Dermis blood vessel endothelial cell (primary cell): ENCODE measurements at places on chromosomes 1 and 21. TPM values are rescaled to one million over a fixed set of nuclear protein-coding genes. Genes with fewer than 3 reads are reported as not detected.

GRCh38 chr1:19255288-19255687 is 3.7 kb downstream of the MRTO4 start:
- DNase-seq, result no peak

- DNase-seq, result peak; percentile 94
These were observed 9.1 kb upstream of the SLC19A1 start for GRCh38 chr21:45551316-45551715.

DNA sequence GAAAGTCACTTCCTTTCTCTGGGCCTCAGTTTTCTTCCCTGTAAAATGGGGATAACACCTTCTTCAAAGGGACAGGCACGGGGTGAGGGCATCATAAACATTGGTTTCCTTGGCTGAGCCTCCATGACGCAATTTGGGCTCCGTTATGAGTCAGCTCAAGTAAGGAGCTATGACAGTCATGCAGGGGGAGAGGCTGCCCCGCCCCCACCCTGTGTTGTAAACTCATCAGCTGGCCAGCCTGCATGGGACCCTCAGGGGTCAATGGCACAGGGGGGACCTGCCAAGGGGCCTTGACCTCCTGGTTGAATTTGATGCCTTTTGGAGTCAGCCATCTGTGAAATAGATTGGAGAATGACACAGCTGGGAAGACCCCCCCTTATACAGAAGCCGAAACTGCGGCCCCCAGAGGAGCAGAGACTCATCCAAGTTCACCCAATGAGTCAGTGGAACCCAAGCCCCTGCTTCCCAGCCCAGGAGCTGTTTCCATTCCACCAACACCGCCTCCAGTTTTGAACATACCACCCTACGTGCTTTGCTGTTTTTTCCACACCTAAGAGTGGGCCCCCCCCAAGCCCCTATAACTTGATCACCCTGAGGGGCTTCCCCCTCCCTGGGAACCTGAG is 36.8 kb upstream of the RUNX3 start:
- DNase-seq, result no peak

- DNase-seq, result peak; percentile 51
These were observed 95.0 kb downstream of the LAMC2 start for GRCh38 chr1:183281039-183281438.

DNA sequence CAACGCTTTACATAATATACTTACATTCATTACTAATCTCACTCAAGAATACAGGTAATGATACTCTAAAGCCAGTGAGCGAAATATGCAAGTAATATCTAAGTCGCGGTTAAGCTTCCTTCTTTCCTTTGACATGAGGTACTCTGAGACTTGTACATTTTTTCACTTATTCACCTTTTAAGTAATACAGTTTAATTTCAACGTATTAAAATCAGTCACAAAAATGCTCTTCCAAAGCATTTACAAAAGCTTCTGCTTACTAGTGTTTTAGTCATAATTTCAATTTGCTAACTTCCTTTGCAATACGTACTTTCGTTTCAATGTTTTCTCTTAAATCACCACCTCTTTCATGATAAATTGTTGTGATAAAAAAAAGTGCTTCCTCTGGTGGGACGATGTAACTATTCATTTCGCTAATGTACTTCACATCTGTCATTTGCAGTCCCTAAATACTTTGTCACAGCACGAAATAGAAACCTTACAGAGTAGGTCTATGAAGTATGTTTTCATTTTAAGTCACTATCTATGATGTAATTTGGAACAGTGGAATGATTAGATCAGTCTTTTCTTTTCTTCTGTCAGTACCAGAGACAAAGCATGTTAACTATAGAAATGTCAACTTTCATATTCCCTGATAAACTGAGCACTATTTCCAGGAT is 34.0 kb upstream of the ADGRL4 start:
- DNase-seq, result peak; percentile 45

GRCh38 chr1:200867018-200867811 is 5.6 kb upstream of the GPR25 start:
- no peak for DNase-seq

DNA sequence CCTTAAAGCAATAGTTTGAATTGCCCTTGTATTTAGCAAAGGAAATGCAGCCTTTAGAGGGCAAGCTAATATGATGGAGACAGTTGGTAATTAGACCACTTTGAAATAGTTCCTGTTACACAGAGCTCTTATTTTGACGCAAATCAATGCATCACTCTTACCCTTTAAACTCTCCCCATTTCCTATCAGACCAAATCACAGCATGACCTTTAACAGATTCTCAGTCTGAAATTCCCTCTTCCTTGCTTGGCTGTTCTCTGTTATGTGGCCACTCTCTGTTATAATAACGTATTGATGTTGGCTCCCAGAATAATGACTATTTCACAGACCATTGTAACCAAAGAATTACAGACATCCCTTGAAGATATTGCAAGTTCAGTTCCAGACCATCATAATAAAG is 66.9 kb upstream of the NGF start:
- no peak for DNase-seq

DNA sequence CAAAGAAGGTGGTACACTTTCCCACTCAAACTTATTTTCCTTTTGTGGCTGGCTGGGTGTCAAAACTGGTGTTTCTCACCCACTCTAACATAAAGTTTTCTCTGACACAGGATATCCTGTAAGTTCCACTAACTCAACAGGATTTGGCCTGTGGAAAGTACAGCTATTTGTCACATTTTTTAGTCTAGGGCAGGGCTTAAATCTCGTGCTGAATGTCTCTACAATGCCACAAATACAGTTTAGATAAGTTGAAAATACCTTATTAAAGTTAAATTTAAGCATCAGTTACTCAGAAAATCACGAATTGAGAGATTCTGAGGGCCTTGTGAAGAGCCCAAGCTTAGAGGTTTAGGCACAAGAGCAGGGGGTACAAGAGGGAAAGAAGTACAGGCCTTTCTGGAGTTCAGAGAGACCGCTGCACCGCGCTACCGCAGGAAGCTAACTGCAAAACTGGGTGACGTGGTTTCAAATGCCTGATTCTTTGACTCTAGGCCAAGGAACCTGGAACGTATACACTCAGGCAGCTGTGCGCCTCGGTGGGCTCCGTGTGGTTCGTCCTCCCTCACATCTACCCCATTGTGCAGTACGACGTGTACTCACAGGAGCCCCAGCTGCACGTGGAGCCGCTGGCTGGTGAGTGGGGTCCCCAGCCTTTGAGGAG is 23.4 kb upstream of the PWP2 start:
- peak; percentile 81 for DNase-seq

- no peak for DNase-seq
These were observed 8.8 kb upstream of the SRP9 start for GRCh38 chr1:225768662-225769426.

DNA sequence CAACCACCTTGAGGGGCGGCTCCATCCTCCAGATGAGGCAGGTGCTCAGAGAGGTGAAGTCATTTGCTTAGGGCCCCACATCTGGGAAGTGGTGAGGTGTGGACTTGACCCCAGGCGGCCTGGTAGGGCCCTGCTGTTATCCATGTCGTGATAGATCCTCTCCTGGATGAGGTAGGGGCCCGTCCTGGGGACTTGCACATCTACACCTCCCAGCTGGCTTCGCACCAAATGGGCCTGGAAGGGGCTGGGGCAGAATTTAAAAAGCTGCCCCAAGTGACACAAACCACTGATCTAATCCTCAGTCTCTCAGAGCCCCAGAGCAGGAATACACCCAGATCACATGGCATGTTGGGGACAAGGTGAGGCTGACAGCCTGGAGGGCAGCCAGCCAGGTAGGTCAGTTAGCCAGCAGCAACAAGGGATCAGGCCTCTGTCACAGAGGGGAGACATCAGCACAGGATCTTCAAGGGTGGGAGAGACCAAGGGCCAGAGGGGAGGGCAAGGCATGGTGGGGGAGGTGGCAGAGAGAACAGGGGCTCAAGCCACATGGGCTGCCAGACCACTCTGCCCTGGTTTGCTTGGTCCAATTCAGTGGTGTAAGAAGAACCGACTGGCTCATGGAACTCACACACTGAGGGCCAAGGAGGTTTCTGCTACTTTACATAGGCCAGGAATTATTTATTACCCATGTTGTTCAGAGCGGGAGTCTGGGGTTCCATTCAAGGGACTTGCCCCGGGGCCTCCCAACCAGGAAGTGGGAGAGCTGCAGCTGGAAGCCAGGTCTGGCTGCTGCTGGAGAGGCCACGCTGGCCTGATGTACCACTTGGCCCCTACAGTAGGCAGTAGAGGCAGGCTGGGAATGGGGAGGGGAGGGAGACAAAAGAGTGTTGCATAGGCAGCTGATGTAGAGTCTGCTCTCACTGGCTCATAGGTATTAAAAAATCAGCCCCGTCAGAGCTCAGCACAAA is 12.1 kb downstream of the LRP8 start:
- no peak for DNase-seq

DNA sequence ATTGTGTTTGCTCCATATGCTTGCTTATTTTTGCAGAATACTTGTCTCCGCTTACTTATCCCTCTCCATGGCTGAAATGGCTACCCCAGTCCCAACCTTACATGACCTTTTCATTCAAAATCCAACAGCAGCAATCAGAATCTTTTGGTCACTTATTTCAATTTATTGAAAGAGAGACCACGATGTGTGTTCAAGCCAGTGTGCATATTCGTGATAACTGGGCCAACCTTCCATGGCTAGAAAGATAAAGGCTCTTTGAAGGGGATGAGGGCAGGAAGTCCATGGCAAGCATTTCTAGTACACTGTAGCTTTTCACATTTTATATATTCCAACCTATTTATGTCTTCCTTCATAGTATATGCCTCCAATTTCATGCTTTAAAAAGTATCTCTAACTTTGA is 23.1 kb downstream of the HSD11B1 start:
- no peak for DNase-seq

DNA sequence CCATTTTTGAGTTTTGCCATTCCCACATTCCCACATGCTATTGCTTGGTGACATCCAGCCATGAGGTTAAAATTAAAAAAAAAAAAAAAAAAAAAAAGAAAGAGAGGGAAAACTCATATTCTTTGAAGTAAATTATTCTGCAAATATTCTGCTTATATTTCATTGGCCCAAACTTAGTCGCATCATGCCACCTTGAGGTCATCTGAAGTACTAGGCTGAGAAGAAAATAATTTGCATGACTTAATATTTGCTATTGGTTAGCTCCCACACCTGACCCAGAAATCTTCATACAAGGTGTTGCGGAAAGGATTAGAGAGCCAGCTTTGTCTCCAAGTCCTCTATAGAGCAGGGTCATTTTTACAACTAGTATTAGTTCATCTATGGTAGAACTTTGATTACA is 2206.0 kb downstream of the MRPL39 start:
- DNase-seq, result peak; percentile 24

DNA sequence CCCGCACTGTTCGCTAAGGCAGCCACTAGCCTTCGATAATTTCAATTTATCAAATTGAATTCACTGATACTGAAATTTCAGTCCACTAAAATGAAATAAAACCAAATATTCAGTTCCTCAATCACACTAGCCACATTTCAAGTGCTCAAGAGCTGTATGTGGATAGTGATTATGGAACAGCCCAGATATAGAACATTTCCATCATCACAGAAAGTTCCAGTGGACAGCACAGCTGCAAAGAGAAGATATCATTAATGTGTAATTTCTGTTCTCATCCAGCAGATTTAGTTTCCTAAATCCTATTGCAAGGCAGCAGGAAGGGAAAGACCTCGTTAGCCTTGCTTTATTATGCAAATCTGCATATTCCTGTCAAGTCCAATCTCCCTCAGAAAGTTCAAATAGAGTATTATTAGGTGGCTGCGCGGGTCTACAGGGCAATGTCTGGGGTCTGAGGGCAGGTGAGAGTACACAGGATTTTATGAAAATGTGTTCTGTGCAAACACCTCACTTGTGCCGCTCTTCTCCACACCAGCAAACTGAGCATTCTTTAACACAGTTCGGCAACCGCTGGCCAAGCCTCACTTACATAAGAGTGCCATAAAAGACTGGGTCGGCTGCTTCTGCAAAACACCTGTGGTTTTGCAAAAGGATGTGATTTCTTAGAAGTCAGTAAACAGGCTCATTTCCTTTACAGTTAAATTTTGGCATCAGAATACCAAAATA is 22.4 kb downstream of the CAPZB start:
- DNase-seq, result no peak

DNA sequence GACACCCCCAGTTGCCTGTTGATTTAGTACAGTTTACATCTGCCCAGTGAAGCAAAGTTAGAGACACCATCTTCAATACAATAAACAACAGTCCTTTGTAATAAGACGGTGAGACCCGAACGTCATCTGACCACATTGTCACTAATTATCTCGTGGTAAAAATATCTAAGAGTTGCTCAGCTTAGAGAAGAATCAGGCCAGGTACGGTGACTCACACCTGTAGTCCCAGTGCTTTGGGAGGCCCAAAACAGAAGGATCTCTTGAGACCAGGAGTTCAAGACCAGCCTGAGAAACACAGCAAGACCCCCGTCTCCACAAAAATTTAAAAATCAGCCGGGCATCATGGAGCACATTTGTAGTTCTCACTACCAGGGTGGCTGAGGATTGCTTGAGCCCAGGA is 53.5 kb downstream of the CD34 start:
- no peak for DNase-seq

GRCh38 chr1:188669728-188670382 is 1807.8 kb downstream of the BRINP3 start:
- peak; percentile 35 for DNase-seq

GRCh38 chr1:32299327-32299726 is 7.4 kb downstream of the HDAC1 start:
- no peak for DNase-seq

- peak; percentile 80 for DNase-seq
These were observed 40.7 kb upstream of the PRKACB start for GRCh38 chr1:84103197-84103992.

GRCh38 chr1:192802406-192802805 is 6.4 kb upstream of the RGS2 start:
- DNase-seq, result no peak

DNA sequence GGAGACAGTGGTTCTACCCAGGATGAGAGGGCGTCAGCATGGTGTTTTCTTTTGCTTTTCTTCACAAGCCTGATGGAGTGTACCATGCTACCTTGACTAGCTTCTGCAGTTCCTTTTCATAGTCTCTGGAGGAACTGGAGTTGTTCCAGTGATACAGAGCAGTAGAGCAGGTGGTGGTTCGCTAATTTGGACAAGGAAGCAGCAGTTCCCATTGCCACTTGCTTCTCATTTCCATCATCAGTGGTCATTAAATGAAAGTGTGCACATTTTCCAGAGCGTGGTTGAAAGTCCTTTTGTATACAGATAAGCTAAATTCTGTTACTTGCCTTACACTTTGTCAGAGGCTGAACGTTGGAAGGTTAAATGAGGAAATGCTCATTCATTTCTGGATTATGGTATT is 182.3 kb downstream of the C1orf21 start:
- no peak for DNase-seq

Gene OR2L2
- total RNA-seq, result under 0.01 TPM in 1 of 2 replicates, not detected in the other

Gene FBLIM1
- total RNA-seq, result 195 and 296 TPM in 2 replicates

Gene PLPP3
- 39.1 and 49.2 TPM in 2 replicates for total RNA-seq

Gene GSTM1
- 8.5 TPM in 1 of 2 replicates, not detected in the other for total RNA-seq

Gene TNFRSF25
- 8.0 and 17.4 TPM in 2 replicates for total RNA-seq

Gene HPCA
- 0.05 TPM in 1 of 2 replicates, not detected in the other for total RNA-seq

Gene RAB42
- 2.5 and 8.8 TPM in 2 replicates for total RNA-seq

Gene COL9A2
- 0.60 and 1.2 TPM in 2 replicates for total RNA-seq

Gene ACBD6
- 48.8 and 52.6 TPM in 2 replicates for total RNA-seq

Gene AHCTF1
- 31.7 and 39.9 TPM in 2 replicates for total RNA-seq

Gene CYP4Z1
- 0.17 TPM in 1 of 2 replicates, not detected in the other for total RNA-seq
